ENCODE measurements at places on chromosomes 7 and 10. TPM values are rescaled to one million over a fixed set of nuclear protein-coding genes. Genes with fewer than 3 reads are reported as not detected.

ABCB4 gene
- not detected for total RNA-seq

DNA sequence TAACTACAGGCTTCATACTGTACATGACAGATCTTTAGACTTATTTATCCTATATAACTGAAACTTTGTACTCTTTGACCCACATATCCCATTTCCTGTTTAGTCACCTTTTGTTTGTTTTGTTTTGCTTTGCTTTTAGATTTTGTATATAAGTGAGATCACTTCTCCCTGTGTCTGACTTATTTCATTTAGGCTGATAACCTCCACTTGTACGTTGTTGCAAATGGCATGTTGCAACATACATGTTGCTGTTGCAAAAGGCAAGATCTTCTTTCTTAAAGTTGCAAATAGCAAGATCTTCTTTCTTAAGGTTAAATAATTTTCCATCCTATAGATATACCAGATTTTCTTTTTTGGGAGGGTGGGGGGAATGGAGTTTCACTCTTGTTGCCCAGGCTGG lies 341.5 kb downstream of the OTUD1 start:
- peak; percentile 57 for DNase-seq

DNA sequence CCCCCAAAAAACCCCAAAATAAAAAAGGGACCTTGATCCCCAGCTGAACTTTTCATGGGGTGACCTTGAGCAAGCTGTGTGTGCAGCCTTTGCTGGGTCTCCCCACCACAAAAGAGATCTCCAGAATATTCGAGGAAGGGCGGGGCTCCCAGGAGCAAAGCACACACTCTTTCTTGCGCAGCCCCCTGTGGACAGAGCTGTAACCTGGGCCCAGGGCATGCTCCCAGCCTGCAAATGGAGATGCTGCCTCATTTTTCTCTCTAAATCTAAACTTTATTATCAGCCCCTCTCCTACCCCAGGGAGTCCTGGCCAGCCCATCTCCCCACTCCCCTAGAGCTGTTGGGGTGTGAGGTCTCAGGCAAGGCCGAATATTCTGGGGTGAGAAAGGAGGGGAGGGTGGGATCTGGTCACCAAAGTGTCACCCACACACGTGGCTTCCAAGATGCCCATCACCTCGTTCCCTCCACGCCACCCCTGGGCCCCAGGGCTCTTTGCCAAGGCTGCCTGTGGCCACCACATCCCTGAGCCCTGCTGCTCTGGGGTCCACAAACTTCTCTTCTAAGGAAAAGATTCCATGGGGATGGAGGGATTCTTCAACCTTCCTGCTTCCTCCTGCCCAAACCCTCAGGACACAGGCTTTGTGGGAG lies 1.7 kb upstream of the CALML3 start:
- DNase-seq, result no peak

GRCh38 chr7:103626776-103627175 lies 180.8 kb upstream of the SLC26A5 start:
- DNase-seq, result no peak

DNA sequence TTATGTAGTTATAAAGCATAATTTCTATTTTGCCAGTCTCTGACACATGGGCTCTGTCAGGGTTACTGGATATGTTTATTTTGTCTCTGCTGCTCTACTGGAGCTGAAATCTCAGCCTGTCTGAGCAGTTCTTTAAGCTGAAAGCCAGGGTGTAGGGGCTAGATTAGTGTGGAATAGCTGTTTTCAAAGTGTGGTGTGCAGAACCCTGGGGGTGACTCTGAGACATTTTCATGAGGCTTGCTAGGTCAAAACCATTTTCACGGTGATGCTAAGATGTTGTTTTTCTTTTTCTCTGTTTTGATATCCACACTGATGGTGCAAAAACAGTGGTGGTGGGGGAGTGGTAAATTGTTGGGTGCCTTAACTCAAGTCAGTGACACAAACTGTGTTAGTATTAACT lies 45.5 kb downstream of the CREM start:
- DNase-seq, result no peak

DNA sequence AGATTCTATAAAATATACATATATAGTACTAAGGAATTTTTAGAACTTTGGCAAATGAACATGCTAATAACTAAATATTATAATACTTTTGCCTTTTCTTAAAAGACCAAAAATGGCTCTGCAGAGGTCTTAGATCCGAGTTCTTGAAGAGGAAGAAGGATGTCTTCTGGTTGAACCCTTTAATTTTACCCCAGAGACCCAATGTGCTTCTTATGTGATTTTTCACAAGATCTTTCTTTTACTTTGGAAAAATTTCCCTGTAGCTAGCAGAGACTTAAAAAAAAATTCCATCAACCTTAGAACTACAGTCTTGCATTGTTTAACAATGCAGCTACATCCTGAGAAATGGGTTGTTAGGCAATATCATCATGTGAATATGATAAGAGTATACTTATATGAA lies 663.2 kb downstream of the PARD3 start:
- no peak for DNase-seq

DNA sequence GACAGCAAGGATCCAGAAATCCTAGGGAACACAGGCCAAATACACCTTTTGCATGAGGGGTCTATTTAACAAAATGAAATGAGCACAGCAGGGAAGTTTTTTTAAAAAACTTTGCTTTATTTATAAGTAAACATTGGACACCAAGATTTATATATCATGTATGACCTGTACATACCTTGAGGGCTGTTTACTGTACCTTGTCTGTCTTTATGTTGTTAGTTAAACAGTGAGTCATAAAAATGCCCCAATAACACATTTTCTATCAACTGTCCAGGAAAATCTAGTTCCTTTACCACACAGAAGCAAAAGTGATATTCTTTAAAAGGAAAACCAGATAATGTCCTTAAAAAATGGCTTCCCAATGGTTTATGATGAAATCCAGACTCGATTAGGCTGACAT lies 45.1 kb upstream of the AGR3 start:
- peak; percentile 83 for DNase-seq

GRCh38 chr7:120996988-120997345 lies 8.5 kb downstream of the CPED1 start:
- DNase-seq, result no peak

LIMK1 gene
- total RNA-seq, result 11.6 TPM

- DNase-seq, result no peak
These were observed 280.9 kb upstream of the FZD8 start for GRCh38 chr10:35922876-35923600.

- DNase-seq, result no peak
These were observed 253.0 kb upstream of the SLC26A5 start for GRCh38 chr7:103699032-103699431.

- no peak for DNase-seq
These were observed 30.6 kb upstream of the PCBD1 start for GRCh38 chr10:70918851-70919530.

CLDN4 gene
- 126 TPM for total RNA-seq

DNA sequence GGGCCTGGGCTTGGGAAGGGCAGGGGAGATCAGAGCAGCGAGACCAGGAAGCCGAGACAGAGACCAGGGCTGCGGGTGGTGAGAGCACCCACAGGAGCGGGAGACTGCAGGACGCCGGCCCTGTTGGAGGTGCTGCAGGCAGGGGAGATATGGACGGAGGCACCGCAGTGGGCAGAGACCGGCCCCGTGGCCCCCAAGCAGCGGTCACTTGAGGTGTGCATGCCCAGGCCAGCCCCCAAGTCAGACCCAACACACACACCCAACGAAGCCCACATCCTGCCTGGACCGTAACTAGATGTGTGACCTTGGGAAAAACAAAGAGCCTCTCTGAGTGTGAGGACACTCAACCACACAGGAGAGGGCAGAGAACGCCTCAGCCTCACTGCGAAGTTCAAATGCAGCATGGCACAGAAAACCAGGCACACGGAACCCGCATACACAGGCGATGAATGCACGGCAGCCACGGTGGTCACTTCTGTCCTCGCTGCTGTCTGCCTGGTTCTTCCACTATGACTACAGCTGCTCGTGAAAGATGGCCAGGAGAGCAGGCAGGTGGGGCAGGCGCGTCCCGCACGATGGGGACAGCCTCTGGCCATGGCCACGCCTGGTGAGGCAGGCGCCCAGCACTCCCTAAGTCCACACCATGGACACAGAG lies 214.7 kb downstream of the MAD1L1 start:
- DNase-seq, result no peak

NPFFR1 gene
- total RNA-seq, result not detected

- DNase-seq, result no peak
These were observed 72.3 kb downstream of the ICA1 start for GRCh38 chr7:8189625-8190024.

GRCh38 chr7:116478834-116479233 lies 20.7 kb upstream of the CAV2 start:
- DNase-seq, result no peak

SLF2 gene
- 12.1 TPM for total RNA-seq

- peak; percentile 54 for DNase-seq
These were observed 173.9 kb upstream of the SLC25A13 start for GRCh38 chr7:96495751-96496216.

HELLS gene
- 2.8 TPM for total RNA-seq

GRCh38 chr7:47089461-47089860 lies 492.4 kb downstream of the TNS3 start:
- no peak for DNase-seq

- DNase-seq, result no peak
These were observed 53.3 kb downstream of the UNC5B start for GRCh38 chr10:71265618-71266146.

APBB1IP gene
- total RNA-seq, result not detected

C10orf67 gene
- total RNA-seq, result 0.26 TPM

DNA sequence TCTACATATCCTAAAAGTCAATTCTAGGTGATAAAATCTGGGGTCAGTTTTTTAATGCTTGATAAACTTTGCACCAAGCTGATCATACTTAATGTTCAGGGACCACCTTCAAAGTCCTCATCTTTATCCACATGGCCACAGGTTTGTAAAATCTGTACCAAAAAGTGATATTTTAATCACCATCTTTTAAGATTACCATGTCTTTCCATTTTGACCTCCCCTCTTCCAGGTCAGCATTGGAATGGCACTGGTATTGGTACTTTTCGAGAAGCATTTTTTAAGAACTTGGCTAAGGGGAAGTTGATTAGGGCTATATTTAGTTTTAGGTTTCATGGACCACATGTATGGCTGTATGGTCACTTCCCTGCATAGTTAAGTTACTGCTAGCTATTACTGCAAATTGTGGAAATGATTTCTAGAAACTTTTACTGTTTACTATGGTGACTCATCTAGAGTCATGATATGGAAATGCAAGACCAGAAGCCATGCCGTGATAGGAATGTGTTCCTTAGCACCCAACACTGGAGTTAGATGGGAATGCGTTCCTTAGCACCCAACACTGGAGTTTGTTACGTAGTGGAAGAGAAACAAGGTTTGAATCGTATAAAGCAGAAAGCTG lies 50.8 kb upstream of the ABLIM1 start:
- DNase-seq, result peak; percentile 90

GIMAP4 gene
- not detected for total RNA-seq

DNA sequence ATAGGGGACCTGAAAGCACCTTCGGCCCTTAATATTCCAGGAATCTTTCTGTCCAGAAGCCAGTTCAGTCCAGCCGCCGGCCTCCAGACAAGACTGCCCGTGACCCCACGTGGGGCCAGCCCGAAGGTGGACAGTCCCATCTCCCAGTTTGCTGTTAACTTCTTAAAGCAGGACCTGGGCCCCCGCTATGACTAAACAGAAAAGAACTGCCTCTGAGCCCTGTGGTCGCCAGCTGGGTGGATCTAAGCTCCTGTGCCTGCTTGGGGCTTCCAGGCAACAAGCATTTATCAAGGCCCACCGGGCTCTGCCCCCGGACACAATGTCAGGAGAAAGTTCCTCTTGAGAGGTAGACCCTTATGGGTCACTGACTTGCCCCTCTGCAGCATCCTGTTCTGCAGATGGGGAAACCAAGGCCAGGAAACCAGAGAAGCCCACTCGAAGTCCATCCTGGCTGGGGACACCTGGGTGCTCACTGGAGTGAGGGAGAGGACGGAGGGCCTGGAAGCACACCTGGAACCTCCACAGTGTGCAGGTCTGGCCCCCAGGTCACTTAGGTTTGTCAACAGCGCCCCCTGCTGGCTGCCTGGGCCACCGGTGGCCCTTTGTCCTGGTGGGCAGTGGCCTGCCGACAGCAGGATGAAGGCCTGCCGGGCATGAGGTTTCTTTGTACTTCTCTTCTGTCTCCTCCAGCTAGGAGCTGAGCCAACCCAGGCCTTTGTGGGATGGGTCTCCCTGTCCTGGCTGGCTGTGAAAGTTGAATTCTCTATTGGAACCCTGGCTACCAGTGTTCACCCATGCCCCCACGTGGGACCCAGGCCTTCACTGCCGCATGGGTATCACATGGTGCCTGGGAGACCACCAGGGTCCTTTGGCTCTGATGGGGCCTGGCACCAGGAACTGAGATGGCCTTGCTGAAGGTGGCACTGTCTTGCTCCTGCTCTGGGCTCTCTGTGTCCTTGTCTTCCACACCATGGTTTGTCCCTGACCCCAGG lies 128.0 kb downstream of the ZMIZ1 start:
- DNase-seq, result peak; percentile 32

C7orf33 gene
- total RNA-seq, result not detected

CPN1 gene
- not detected for total RNA-seq

DNA sequence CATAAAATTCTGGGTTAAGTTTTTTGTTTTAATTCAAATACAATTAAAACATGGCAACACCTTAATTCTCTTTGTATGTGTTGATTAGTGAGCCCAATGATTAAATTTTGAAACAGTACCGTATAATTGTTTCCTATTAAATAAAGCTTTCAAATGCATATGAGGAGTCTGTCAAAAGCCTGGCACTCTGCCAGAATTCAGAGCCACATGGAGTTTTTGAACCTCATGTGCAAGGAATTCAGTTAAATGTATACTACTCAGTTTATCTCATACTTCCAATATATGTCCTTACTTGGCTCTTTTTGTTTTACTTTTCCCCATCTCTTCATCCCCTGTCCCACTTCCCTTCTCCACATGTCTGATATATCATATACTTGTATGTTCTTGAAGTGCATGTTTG lies 165.6 kb upstream of the FAM3C start:
- DNase-seq, result no peak

- no peak for DNase-seq
These were observed 369.2 kb upstream of the GALNT17 start for GRCh38 chr7:70762696-70763095.

GRCh38 chr10:128338951-128339350 lies 212.7 kb upstream of the MKI67 start:
- no peak for DNase-seq

PDK4 gene
- 0.53 TPM for total RNA-seq

DGKB gene
- not detected for total RNA-seq

DNA sequence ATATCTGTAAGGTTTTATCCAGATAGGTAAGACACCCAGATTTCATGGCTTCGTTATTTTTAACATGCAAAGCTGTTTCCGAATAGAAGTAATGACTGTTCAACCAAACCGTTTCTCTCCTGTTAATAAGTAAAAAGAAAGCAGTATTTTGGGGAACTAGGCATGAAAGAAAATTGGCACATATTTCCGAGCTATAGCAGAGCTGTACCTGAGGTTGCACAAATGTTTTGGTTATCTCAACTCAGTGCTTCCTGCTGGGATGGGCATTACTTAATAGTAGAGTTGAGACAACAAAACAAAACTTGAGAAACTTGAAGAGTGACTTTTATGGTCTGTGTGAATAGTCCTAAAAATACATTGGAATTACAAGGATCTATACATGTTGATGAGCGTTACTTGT lies 564.3 kb upstream of the SORCS1 start:
- peak; percentile 74 for DNase-seq

DENND2A gene
- total RNA-seq, result not detected

BICC1 gene
- 1.1 TPM for total RNA-seq
